ENCODE measurements at places on chromosomes 2 and 18.

GRCh38 chr2:50957896-50958295, 74.0 kb downstream of the NRXN1 start:
- DNase-seq = no peak

- no peak for DNase-seq
Measured at GRCh38 chr18:48670751-48671560, 132.1 kb downstream of the CTIF start.

DNA sequence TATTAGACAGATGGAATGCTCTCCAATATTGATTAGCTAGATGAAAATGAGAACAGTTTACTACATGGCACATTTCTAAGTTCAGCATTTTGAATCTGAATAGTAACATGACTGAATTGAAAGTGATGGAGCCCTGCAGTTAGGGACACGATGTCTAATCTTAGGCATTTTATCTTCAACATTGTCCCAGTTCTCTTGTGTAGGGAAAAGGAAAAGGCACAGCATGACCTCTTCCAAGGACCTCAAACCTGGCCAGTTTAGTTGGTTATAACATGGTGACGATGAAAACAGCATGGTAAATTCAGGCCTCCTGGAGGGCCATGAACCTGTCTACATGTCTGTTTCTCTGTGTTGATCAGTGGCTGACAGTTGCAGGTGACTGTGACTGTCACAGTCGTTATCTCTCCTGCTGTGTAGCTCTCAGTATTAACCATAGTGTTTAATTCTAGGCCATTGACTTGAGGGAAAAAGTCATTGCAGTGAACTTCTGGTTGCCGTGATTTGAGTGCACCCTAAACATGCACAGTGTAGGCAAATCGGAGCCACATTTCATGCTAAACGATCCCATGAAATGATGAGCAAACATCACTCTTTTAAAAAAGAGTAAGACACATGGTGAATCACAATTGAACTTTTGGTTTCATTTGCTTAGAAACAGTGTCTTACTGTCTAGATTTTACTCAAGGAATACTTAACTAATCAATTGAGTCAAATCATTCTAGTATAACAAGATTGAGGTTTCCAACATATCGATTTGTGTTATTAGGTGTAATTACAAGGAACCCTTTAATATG, 129.7 kb downstream of the PHLPP1 start:
- DNase-seq = no peak

GRCh38 chr18:49490246-49490762, 3.3 kb upstream of the C18orf32 start:
- no peak for DNase-seq

GRCh38 chr18:48547531-48547981, 8.7 kb downstream of the CTIF start:
- no peak for DNase-seq

- DNase-seq = no peak
Measured at GRCh38 chr2:232628466-232629128, 4.8 kb upstream of the EFHD1 start.

DNA sequence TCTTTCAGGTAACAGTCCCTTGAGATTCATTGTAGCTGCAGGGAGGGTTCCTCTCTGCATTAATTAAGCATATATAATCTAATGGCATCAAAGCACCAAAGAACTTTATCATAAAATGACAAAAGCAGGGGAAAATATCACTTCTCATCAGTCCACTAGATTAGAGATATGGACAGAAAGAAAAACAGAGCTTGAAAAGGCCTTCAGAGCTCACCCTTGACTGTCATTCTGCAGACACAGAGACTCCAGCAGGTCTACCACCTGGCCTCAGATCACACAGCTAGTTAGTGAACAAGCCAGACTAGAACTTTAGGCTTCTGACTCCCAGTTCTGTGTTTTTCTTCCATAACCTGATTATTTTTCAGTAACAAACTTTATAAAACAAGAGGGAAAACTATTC, 88.5 kb downstream of the FIGN start:
- DNase-seq = no peak

DNA sequence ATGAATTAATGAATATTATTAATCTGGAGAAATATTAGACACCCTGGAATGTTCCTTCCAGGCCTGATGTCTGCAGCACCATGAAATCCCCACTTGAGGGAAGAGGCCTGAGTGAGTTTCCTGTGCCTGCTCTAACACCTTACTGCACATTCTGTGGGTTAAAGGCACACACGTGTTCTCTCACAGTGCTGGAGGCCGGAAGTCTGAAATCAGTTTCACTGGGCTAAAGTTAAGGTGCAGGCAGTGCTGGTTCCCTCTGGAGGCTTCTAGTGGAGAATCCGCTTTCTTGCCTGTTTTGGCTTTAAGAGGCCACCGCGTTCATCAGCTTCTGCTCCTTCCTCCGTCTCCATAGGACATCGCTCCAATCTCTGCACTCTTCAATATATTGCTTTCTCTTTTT, 48.7 kb downstream of the ACKR3 start:
- no peak for DNase-seq

- DNase-seq = no peak
Measured at GRCh38 chr18:28062443-28062842, 114.5 kb downstream of the CDH2 start.

- DNase-seq = no peak
Measured at GRCh38 chr18:72161691-72162090, 382.5 kb downstream of the CBLN2 start.

GRCh38 chr2:10613263-10613662, 76.5 kb downstream of the NOL10 start:
- no peak for DNase-seq

DNA sequence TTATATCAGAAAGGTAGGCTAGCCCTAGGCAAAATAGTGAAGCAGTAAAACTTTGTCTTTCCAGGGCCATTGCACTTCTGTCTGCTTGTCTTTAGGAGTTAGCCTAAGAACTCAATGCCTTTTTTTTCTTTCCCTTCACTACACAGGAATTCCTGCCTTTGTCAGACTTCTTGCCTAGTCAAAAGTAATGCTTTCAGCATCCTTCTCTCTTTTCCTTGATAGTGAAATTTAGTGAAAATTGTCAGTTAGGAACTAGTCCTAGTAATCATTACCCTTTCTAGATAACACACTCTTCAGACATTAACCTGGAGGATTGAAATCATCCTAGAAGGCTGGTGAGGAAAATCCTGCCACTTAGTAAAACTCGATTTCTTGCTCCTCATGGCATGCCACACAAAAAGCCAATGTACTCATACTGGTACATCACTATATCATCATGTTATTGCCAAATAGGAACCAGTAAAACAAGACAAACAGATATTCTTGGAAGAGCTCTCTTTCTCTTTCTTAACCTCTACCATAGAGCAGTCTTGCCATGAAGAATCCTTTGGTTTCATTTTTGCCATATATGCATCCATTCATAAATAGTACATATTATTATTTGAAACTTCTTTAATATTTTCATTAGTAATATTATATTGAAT, 320.5 kb downstream of the CTNNA2 start:
- no peak for DNase-seq

DNA sequence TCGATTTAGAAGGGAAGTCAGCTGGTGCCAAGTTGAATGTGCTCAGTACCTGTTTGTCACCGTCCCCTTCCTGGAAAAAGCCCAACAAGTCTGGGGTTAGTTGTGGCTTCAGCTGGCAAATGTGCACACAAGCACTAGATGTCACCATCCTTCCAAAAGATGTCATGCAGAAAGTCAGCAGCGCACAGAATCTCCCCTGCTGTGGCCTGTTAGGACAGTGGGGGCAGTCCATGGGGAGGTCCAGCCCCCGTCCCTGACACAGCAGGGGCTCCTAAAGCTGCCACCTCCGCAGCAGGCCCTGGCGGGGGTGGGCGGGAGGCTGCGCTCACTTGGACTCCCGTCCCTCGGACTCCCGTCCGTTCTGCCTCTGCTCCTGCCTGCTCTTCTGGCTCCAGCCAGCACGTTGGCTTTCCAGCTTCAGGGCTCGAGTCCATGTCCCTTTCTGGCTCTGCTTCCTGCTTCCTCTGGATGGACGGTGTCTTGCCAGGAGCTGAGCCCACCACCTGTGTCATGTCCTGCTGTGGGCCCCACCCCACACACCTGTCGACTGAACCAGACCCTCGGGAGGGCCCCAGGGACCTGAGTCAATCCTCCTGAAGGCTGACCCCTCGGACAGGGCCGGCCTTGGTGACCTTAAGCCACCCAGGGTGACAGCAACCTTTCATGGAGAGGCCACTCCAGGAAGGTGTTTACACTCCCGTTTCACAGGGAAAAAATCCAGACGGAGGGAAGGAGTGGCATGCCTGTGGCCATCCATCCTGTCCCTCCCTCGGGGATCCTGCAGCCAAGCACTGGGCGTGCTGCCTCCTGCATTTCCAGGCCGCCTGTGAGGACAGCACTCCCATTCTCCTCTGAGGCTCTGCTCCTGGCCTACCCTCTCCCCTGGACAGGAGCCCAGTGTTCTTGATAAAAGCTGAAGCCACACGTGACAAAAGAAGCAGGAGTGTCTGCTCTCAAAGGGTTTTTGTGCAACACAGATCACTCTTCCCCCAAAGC, 8.5 kb downstream of the RAB17 start:
- DNase-seq = no peak

- no peak for DNase-seq
Measured at GRCh38 chr2:238287737-238288649, at the start of gene PER2. TSS of gene PER2 (minus strand) at chr2:238288610. CDS start at chr2:238277936, 10,674 bp downstream.

DNA sequence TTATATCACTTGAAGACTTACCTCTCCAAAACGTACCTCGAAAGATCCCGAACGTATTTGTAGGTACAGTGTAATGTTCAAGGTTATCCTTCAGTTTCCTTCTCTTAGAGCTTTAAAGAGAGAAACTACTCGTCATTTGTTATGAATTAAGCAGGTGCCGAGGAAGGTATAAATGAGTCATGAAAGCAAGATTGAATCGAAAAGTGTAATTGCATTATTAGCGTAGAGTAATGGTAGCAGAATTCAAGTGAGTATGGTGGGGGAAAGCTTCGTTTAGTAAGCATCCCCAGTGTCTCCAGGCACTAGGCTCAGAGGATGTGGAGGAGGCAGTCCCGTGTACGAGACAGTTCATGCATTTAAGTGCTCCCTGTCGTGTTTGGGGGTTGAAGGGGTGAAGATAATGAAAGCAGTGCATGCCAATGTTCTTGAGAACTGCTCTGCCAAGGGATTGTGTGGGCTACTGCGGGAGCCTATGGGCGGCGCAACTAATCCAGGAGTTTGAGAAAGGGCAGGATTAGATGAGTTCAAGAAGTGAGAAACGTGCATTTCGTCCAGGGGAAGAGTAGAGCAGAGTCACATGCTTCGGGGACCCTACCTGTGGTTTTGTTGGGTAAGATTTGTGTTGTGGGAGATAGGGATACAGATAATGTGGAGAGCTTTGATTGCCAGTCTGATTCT, 858 bp downstream of the POLR1B start:
- no peak for DNase-seq

- no peak for DNase-seq
Measured at GRCh38 chr2:185979546-185980071, 241.0 kb downstream of the FSIP2 start.

DNA sequence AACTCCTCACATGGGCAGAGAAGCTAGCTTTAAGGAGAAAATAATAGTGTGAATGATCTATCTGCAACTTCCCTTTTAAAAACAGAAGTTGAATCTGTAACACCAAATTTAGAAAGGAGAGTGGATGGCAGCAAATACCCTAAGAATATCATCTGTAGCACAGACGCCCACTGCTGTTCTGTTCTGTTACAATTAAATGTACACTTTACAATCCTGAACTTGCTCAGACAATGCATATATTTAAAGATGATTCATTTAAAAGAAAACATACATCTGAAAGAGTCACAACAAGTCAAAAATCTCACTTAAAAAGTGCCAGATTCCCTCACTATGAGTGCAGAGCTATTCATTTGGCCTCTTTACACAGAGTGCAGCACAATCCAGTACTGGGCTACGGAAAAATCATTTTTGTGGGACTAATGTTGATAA, 8.0 kb upstream of the SERTAD2 start:
- DNase-seq = no peak

GRCh38 chr18:43596105-43596712, 318.9 kb upstream of the SYT4 start:
- DNase-seq = no peak

GRCh38 chr2:88735853-88736252, 44.4 kb downstream of the RPIA start:
- no peak for DNase-seq

GRCh38 chr2:24438106-24438505, 52.9 kb upstream of the NCOA1 start:
- DNase-seq = no peak

- DNase-seq = no peak
Measured at GRCh38 chr2:72139874-72140620, 7.6 kb downstream of the CYP26B1 start.

DNA sequence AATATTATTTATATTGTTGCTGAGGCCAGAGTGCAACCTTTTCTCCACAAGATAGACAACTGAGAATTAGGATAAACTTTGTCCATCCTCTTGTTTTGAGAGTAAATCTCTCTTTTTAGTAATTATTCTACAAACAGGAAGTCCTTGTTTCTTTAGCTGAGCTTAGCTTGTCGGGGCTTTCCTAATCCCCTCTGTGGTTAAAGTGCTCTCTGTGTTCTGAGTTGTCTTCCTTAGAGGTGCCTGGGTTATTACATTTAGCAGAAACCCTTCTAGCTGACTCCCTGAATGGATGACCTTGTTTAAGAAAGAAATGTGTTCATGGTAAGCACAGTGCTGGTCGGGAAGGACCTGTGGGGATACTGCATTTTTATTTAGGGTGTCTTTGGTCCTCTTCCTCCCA, 12.7 kb downstream of the USP39 start:
- DNase-seq = no peak

DNA sequence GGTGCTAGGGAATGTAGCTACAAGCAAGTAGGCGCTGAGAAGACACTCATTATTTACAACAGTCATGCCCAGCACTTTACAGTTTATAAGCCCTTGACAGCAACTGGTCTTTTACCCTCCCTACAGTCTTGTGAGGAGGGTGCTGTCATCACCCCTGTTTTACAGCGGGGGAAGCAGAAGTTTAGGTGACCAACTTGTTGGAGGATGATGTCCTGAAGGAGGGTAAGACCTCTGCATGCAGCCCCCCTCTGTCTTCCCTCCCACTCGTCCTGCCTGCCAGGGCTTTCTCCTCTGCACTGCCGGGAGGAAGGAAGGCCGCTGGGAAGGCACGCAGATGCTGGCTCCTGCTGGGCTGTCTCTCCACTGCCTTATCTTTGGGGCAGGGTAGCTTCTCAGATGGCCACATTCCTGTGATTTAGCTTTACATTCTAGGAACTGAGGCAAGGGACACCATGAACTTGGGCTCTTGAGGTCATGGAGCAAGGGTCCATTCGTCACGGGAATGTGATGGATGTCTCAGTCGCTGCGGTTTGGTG, 972 bp downstream of the IL1R1 start:
- DNase-seq = no peak

DNA sequence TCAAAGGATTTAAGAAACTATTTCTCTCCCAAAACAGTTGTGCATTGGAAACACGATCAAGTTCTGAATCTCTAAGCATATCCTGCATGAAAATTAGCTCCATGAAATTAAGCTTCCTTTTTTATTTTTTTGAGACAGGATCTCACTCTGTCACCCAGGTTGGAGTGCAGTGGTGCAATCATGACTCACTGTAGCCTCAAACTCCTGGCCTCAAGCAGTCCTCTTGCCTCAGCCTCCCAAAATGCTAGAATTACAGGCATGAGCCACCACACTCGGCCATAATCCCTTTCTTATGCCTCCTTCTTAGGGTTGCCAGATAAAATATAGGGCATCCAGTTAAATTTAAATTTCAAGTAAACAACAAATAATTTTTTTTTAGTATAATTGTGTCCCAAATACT, 124.4 kb downstream of the ARL4C start:
- no peak for DNase-seq

GRCh38 chr2:150909613-150910012, 352.1 kb downstream of the RBM43 start:
- no peak for DNase-seq
